Activated T-helper 9 cell treated with anti-CD3 and anti-CD28 coated beads, Interleukin-2, amount 50 U/mL, for 16 hours (primary cell): ENCODE measurements at places on chromosomes 1 and 21.

GRCh38 chr1:225981714-225982113 lies 17.4 kb downstream of the SDE2 start:
- DNase-seq = no peak

DNA sequence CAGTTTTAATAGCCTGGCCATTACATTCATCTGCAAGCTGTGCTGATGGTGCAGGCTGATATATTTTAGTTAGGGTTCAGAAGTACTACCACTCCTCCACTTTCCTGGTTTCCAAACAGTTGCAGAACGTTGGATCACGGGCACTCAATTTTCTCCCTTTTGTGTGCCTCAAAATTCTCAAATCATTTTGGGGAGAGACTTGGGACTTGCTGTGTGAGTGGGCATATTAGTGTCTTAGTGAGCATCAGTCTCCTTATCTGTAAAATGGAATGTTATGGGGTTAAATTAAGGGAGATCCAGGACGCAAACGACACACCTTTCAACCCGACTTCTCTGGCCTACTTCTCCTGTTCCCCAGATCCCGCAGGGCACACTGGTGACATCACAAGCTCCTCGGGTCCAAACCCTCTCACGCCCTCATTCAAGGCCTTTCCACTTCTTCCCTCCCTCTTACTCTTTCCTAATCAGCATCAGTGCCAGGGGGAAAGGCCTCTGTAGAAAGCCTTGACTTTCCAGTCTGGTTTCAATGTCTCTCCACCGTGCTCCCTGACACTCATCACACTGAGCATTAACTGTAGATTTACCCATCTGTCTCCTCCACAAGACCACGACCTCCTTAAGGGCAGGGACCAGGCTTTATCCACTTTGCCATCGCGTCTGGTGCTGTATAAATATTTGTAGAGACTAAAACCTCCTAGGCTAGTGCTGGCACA lies 1.2 kb downstream of the PIGP start:
- no peak for DNase-seq

GRCh38 chr21:38556390-38556789 lies 58.1 kb upstream of the ERG start:
- no peak for DNase-seq

- DNase-seq = no peak
Measured at GRCh38 chr1:24363994-24364393, 44.8 kb downstream of the GRHL3 start.
